ENCODE measurements at places on chromosomes 6 and 20.

DNA sequence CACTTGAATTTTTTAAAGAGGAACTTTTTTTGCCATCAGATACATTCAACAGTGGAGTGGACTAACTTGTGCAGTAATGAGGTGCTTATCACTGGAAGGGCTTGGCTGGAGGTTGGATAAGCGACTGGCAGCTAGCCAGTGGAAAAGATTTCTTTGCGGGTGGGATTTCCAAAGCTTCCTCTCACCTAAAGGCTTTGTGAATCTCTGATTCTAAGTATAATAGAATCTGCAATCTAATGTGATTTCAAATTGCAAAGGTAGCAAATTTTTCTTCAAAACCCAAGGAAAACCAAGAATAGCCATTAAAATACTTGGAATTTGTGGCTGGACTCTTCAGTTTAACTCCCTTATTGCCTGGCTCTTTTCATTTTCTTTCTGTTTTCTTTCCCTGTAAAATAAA lies 460.4 kb upstream of the MARCKS start:
- no peak for DNase-seq

- DNase-seq, result peak; percentile 62
Measured at GRCh38 chr6:149190224-149190831, 127.2 kb upstream of the TAB2 start.

GRCh38 chr6:133568970-133569889 lies 319.7 kb upstream of the TCF21 start:
- no peak for DNase-seq

GRCh38 chr6:31467151-31467550 lies 30.8 kb upstream of the MICB start:
- no peak for DNase-seq

DNA sequence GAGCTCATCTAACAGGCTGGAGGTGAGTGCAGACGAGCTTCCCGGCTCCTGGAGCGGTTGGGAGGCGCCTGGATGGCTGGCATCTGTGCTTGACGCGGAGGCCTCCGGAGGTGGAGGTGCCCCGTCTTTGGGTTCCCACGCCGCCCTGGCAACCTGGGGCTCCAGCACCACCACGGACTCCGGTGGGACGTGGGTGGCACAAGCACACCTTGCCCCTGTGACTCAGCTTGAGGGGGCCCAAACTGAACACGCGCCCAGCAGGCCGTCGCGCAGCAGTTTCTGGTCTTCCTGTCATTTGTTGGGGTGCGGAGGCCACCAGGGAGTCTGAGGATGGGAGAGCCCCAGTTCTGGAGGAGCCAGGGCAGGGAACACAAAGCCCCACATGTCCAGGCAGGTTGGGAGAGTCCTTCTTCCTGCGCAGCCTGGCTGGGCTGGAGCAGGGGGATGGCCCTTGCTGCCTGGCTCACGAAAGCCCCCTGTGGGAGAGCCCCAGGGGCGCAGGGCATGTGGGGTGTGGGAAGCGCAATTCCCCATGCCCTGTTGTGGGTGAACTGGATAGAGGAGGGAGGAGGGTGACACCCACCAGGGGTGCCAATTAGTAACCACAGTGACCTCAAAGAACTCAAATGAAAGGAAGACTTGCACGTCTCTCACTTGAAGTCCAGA lies 1378.6 kb upstream of the DEFB115 start:
- DNase-seq, result peak; percentile 34

- DNase-seq, result no peak
Measured at GRCh38 chr6:2615251-2615650, 135.5 kb downstream of the MYLK4 start.

DNA sequence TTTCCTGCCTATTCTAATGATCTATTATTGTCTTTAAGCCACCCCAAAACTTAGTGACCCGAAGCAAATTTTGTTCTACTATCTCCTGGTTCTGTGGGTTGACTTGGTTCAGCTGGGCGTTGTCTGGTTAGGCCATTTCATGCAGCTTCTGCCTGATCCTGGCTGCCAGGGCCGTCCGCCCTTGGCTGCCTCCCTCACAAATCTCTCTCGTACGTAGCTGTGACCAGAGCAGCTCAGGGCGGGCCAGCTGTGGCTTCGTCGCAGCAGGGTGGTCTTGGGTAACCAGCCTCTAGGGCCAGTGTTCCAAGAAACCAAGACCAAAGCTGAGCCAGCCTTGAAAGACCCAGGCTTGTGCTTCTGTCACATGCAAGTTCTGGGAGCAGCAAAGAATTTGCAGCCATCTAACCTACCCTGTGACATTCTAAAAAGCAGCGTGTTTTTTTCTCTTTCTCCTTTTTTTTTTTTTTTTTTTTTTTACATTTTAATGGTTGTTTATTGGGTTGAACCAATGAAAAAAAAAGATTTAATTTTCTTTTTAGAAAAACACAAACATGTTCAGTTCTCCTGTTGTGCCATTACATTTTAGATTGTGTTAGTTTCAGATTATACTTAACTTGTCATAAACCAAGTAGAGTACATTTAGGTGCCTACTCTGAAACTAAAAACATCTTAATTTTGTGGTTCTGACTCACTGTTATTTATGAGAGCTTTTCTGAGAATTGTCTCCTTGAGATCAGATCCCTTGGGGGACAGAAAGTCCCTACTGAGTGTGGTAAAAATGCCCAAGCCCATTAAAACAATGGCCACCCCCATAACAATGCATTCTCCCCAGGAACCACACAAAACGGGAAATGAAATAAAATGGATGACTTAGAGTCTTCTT lies 83.9 kb downstream of the ZDHHC14 start:
- DNase-seq, result no peak

DNA sequence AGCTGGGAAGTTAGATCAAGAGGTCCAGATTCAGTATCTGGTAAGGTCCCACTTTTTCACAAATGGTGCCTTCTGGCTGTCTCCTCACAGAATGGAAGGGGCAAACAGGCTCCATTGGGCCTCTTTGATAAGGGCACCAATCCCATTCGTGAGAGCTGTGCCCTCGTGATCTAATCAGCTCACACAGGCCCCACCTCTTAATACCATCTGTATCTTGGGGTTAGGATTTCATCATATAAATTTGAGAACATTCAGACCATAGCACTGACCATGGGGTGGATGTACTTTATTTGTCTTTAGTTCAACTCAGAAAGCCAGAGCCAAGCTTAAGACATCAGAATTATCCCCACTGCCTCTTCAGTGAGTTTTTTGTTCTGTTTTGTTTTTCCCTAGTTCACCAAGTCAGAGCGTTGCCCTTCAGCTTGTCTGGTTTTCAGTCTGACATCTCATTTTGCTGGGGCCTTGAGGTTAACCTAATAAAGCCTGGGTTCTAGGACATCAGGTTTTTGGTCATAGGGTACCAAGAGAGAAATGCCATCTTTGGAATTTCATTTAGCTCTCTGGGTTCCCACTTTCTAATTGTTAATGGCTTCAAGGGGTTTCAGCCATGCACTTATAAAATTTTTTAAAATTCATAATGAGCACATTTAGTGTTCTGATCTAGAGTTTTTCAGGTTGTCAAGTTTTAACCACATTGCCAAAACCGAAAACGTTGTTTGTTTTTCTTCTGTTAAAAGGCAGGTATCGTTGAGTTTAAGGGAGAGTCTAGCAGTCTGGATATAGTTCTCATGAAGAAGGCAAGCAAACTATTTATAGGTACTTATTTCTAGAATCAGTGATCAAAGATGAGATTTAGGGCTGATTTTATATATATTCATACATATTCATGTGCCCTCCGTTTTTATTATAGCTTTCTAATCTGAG lies 19.0 kb downstream of the SENP6 start:
- no peak for DNase-seq
